ENCODE measurements at places on chromosomes 13 and 19. TPM values are rescaled to one million over a fixed set of nuclear protein-coding genes. Genes with fewer than 3 reads are reported as not detected.

Gene KLHL1
- total RNA-seq: not detected

Gene KIR2DL1
- not detected for total RNA-seq

Gene LILRB1
- total RNA-seq: not detected

Gene MCF2L
- total RNA-seq: 59.2 TPM

Gene IL11
- 0.06 TPM for total RNA-seq

Gene SRRM5
- 0.25 TPM for total RNA-seq

Gene EEF2
- 1,288 TPM for total RNA-seq

Gene RNF17
- total RNA-seq: not detected

Gene MAMSTR
- 1.4 TPM for total RNA-seq

Gene CAMSAP3
- total RNA-seq: 15.6 TPM

Gene ECSIT
- total RNA-seq: 9.4 TPM

Gene SPACA6
- total RNA-seq: 12.0 TPM

Gene AMER2
- total RNA-seq: not detected

Gene HIPK4
- not detected for total RNA-seq

Gene KCTD4
- not detected for total RNA-seq

Gene ENOX1
- 0.68 TPM for total RNA-seq

Gene KCTD12
- 1.9 TPM for total RNA-seq

Gene BEST2
- not detected for total RNA-seq

Gene PLIN5
- total RNA-seq: 1.2 TPM

Gene ICAM5
- total RNA-seq: not detected

Gene CACTIN
- total RNA-seq: 35.4 TPM

Gene FFAR2
- not detected for total RNA-seq

Gene KIR3DL2
- not detected for total RNA-seq

Gene SBK2
- 6.2 TPM for total RNA-seq

Gene PNPLA6
- total RNA-seq: 25.5 TPM

Gene STK11
- 27.4 TPM for total RNA-seq

Gene NEK3
- total RNA-seq: 24.9 TPM

Gene ZNF234
- total RNA-seq: 10.9 TPM

Gene FARP1
- 52.9 TPM for total RNA-seq

Gene RFPL4AL1
- total RNA-seq: not detected

Gene TMEM161A
- 13.3 TPM for total RNA-seq

Gene IZUMO2
- total RNA-seq: not detected

Gene CFD
- total RNA-seq: 0.90 TPM

Gene KLK3
- not detected for total RNA-seq

Gene ZNF329
- 36.2 TPM for total RNA-seq

Gene NKPD1
- 0.02 TPM for total RNA-seq

Gene KLK14
- total RNA-seq: not detected

Gene NXNL1
- not detected for total RNA-seq

Gene KISS1R
- 0.77 TPM for total RNA-seq

Gene KL
- total RNA-seq: not detected

Gene SYDE1
- total RNA-seq: 8.0 TPM

Gene ZNF709
- 10.9 TPM for total RNA-seq

Gene HRC
- not detected for total RNA-seq

Gene NCAN
- 4.8 TPM for total RNA-seq

Gene ZNF429
- 26.0 TPM for total RNA-seq

Gene ZNF563
- 3.7 TPM for total RNA-seq

Gene EHD2
- 3.9 TPM for total RNA-seq

Gene LGI4
- 0.81 TPM for total RNA-seq

Gene PROZ
- not detected for total RNA-seq

Gene C19orf67
- not detected for total RNA-seq

Gene KMT5C
- 21.1 TPM for total RNA-seq

Gene FUT1
- total RNA-seq: 5.1 TPM

Gene CEBPA
- 2.9 TPM for total RNA-seq

Gene FGF9
- total RNA-seq: 2.4 TPM

Gene ZNF527
- total RNA-seq: 7.1 TPM

Gene RABAC1
- 108 TPM for total RNA-seq

Measured in neural progenitor cell (in vitro differentiated cells).